ENCODE measurements at places on chromosomes 7 and 10.
A peak's percentile ranks its signal among the peaks of the same experiment; 100 is the strongest.

- no peak for DNase-seq
- peaks cover 7% of the 10 kb centered on the region for H3K4me1 ChIP-seq
- H3K27ac ChIP-seq, result no peak overlapping the region
- peaks cover 21% of the 10 kb centered on the region for H3K27me3 ChIP-seq
Observed at GRCh38 chr10:117218654-117219053, 21.4 kb downstream of the KCNK18 start.

- peaks cover 11% of the 10 kb centered on the region for H3K27me3 ChIP-seq
- no peaks in the 10 kb centered on the region for H3K36me3 ChIP-seq
- H3K4me3 ChIP-seq, result no peak overlapping the region
- no peaks in the 10 kb centered on the region for H3K4me1 ChIP-seq
Observed at GRCh38 chr7:107016312-107016711, 28.2 kb upstream of the PRKAR2B start.

DNA sequence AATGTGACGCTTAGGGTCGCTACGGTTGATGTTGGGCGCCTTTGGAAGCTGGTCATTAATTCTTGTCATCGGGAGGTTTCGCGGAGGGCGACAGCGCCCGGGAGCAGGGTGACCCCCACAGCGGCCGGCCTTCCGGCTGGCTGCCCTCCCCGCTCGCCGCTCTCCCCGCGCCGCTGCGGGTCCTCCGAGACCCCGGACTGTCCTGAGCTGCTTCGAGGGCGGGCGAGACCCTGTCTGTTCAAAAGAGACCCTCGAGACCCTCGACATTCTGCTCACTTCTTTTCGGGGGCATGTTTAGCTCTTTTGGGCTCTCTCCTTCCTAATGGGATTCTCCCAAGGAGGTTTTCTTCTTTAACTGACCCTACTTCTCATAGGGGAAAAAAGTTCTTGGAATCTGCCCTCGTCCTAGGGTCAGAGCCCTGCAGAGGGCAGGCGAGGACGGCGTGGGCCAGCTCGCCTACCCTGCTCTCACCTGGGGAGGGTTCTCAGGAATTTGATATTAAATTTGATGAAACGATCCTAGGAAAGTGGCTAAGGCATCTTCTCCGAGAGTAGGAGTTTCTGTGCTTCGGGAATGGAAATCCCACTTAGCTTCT, 257.0 kb downstream of the OTUD1 start:
- no peak for DNase-seq
- H3K4me3 ChIP-seq, result no peak overlapping the region
- H3K36me3 ChIP-seq, result no peaks in the 10 kb centered on the region
- no peak overlapping the region for H3K27ac ChIP-seq

- no peaks in the 10 kb centered on the region for H3K4me1 ChIP-seq
- H3K4me3 ChIP-seq, result no peak overlapping the region
- DNase-seq, result no peak
- H3K36me3 ChIP-seq, result peaks cover 1% of the 10 kb centered on the region
- H3K27me3 ChIP-seq, result peaks cover 5% of the 10 kb centered on the region
Observed at GRCh38 chr10:3661271-3661670, 123.7 kb downstream of the KLF6 start.

GRCh38 chr10:35876248-35876647, 234.2 kb upstream of the FZD8 start:
- H3K27ac ChIP-seq, result no peak overlapping the region
- H3K27me3 ChIP-seq, result no peaks in the 10 kb centered on the region
- no peak overlapping the region for H3K4me3 ChIP-seq
- H3K36me3 ChIP-seq, result no peaks in the 10 kb centered on the region
- DNase-seq, result no peak

DNA sequence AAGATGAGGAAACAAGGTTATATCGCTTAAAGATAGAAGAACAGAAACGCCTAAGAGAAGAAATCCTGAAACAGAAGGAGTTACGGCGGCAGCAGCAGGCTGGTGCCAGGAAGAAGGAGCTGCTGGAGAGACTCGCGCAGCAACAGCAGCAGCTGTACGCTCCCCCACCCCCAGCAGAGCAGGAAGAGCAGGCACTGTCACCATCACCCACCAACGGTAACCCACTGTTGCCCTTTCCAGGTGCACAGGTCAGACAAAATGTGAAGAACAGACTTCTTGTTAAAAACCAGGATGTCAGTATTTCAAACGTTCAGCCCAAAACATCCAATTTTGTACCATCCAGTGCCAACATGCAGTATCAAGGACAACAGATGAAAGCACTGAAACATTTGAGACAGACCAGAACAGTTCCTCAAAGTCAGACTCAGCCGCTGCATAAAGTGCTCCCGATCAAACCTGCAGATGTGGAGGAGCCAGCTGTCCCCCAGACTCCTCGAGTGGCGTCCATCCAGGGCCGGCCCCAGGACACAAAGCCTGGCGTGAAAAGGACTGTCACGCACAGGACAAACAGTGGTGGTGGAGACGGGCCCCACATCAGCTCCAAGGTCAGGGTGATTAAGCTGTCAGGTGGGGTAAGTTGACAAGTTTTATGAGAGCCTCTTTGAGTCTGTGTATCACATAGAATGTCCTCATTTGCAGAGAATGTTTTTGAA, 67.1 kb downstream of the SHH start:
- H3K4me1 ChIP-seq, result peaks cover 47% of the 10 kb centered on the region
- peaks cover 53% of the 10 kb centered on the region for H3K36me3 ChIP-seq
- H3K27me3 ChIP-seq, result no peaks in the 10 kb centered on the region
- DNase-seq, result no peak
- no peak overlapping the region for H3K27ac ChIP-seq
- no peak overlapping the region for H3K4me3 ChIP-seq

DNA sequence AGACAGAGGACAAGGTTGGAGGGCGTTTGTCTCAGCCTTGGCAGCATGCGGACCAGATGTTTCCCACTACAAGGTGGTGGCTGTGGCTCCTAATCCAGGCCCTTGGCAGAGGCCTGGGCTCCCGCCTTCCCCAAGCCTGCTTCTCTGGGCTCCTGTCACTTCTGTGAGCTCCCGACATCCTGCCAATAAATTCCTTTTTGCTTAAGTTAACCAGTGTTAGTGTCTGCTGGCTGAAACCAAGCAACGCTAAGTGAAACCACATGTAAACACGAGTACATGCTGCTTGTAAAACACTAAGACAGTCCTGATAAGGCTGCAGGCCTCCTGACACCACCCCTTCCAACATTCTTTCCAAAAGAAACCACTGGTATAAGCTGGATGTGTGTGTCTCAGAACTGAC, 263.6 kb upstream of the ZMIZ1 start:
- no peaks in the 10 kb centered on the region for H3K4me1 ChIP-seq
- H3K27ac ChIP-seq, result no peak overlapping the region
- H3K27me3 ChIP-seq, result no peaks in the 10 kb centered on the region
- no peak for DNase-seq

GRCh38 chr10:93482145-93482834, at the start of gene MYOF:
Gene MYOF (minus strand): TSS chr10:93482334. CDS start chr10:93482194, 140 bp downstream.
- DNase-seq, result peak; percentile 71
- H3K27me3 ChIP-seq, result peaks cover 25% of the 10 kb centered on the region
- H3K27ac ChIP-seq, result peak within 1 kb of the TSS; percentile 83
- no peaks in the 10 kb centered on the region for H3K36me3 ChIP-seq
- H3K4me1 ChIP-seq, result peaks cover 18% of the 10 kb centered on the region

GRCh38 chr10:36779238-36779846, 346.1 kb upstream of the ANKRD30A start:
- H3K27ac ChIP-seq, result no peak overlapping the region
- no peaks in the 10 kb centered on the region for H3K27me3 ChIP-seq
- no peak for DNase-seq
- H3K36me3 ChIP-seq, result no peaks in the 10 kb centered on the region

- H3K27me3 ChIP-seq, result no peaks in the 10 kb centered on the region
- H3K27ac ChIP-seq, result no peak overlapping the region
- H3K4me3 ChIP-seq, result no peak overlapping the region
- peaks cover 21% of the 10 kb centered on the region for H3K36me3 ChIP-seq
Observed at GRCh38 chr7:139762886-139763285, 14.9 kb downstream of the HIPK2 start.

DNA sequence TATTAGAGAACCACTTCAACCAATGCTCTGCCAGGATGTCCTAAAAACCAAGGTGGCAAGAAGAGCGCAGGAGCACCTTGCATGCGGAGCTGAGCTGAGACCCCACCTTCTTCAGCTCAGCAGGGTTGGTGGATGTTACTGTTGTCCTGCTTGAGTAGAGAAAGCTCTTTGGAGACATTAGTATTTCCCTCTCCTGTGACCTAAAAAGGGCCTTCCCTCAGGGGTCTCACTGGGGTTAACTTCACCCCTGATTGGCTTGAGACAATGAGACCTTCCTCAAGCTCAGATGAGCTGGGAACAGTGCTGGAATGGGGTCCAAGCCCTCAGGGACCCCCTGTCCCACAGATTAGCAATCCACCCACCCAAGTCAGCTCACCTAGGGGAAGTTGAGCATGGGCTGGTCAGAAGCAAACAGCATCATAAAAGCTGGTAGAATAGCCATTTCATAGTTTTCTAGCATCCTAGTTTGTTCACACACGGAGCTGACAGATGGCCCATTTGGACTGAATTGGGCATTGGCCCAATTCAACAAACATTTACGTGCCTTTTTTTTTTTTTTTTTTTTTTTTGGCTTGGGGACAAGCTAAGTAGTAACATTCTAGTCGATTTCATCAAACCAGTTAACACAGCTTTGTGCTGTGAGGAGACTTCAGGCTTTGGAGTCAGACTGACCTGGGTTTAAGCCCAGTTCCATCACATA, 100.6 kb upstream of the HABP2 start:
- no peaks in the 10 kb centered on the region for H3K4me1 ChIP-seq
- no peak for DNase-seq
- H3K27ac ChIP-seq, result no peak overlapping the region
- no peaks in the 10 kb centered on the region for H3K36me3 ChIP-seq
- no peak overlapping the region for H3K4me3 ChIP-seq

DNA sequence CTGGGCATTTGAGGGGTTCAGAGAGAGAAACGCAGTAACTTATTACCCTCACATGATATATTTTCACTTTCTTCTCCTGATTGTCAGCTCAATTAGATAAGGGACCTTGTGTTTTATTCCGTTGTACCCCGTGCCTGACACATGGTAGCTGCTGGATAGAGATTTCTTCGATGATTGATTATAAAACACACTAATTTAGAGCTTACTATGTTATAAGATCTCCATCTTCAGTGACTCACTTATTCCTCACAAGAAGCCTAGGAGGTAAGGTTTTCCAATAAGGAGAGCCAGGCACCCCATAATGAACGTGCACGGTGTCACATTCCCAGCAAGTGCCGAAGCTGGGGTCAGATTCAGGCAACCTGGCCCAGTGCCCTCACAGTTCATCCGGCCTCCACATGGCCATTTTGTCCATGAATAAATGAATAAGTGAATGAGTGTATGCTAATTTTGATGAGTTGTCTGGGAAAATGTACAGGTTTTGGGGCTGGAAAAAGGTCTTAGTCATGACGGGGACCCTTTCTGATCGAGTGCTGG, 138.1 kb upstream of the CDCA7L start:
- peaks cover 19% of the 10 kb centered on the region for H3K4me1 ChIP-seq
- H3K27ac ChIP-seq, result peak overlapping the region; percentile 70
- H3K4me3 ChIP-seq, result peak overlapping the region; percentile 79
- no peaks in the 10 kb centered on the region for H3K36me3 ChIP-seq
- H3K27me3 ChIP-seq, result peaks cover 57% of the 10 kb centered on the region
- DNase-seq, result no peak

- H3K27me3 ChIP-seq, result no peaks in the 10 kb centered on the region
- H3K4me1 ChIP-seq, result no peaks in the 10 kb centered on the region
- no peak for DNase-seq
- H3K4me3 ChIP-seq, result no peak overlapping the region
- no peaks in the 10 kb centered on the region for H3K36me3 ChIP-seq
- H3K27ac ChIP-seq, result no peak overlapping the region
Observed at GRCh38 chr7:11427686-11428273, 404.2 kb downstream of the THSD7A start.

GRCh38 chr7:50981743-50982142, 199.0 kb upstream of the GRB10 start:
- no peak overlapping the region for H3K4me3 ChIP-seq
- no peaks in the 10 kb centered on the region for H3K4me1 ChIP-seq
- no peak overlapping the region for H3K27ac ChIP-seq
- no peaks in the 10 kb centered on the region for H3K36me3 ChIP-seq
- DNase-seq, result no peak

DNA sequence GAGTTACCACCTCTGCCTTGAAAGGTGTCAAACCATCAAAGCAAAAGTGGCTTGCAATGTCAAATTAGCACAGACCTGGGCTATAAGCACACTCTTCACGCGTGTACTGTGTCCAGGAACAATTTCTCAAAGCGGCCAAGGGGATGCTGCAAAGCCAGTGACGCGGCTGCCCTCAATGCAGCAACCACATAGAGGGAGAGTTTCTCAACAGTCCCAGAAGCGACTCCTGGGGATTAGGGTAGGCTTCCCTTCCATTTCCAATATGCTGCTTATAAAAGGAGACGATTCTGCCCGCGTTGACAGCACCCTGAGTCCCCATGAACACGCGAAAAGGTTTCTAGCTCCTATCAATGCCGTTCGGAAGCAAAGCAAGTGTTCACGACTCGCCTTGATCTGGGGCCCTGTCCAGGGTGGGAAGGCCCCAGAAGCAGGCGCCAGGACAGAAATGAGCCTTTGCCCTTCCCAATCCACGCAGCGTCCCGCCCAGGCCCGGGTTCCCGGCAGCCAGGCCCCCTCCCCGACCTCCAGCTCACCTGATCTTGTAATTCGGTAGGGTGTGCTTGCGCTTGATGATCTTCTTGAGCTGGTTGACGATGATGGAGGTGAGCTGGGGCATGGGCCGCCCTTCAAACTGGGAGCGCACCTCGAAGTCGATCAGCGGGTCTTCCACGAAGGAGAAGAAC, 1.3 kb downstream of the PDZD8 start:
- peak overlapping the region; percentile 93 for H3K4me3 ChIP-seq
- peaks cover 37% of the 10 kb centered on the region for H3K4me1 ChIP-seq
- H3K27ac ChIP-seq, result peak overlapping the region; percentile 89
- peaks cover 11% of the 10 kb centered on the region for H3K36me3 ChIP-seq

- no peaks in the 10 kb centered on the region for H3K36me3 ChIP-seq
- no peaks in the 10 kb centered on the region for H3K27me3 ChIP-seq
- H3K4me1 ChIP-seq, result peaks cover 2% of the 10 kb centered on the region
- no peak overlapping the region for H3K4me3 ChIP-seq
Observed at GRCh38 chr7:18855796-18856195, 261.6 kb downstream of the TWIST1 start.

- H3K27ac ChIP-seq, result no peak overlapping the region
- H3K4me3 ChIP-seq, result no peak overlapping the region
- peaks cover 33% of the 10 kb centered on the region for H3K27me3 ChIP-seq
- H3K36me3 ChIP-seq, result peaks cover 15% of the 10 kb centered on the region
Observed at GRCh38 chr7:24769014-24769830, 12.0 kb upstream of the GSDME start.

GRCh38 chr10:85864868-85865526, 501.6 kb downstream of the GRID1 start:
- no peak overlapping the region for H3K4me3 ChIP-seq
- DNase-seq, result no peak
- H3K27ac ChIP-seq, result no peak overlapping the region
- H3K27me3 ChIP-seq, result peaks cover 10% of the 10 kb centered on the region
- H3K4me1 ChIP-seq, result no peaks in the 10 kb centered on the region

Measured in activated CD8-positive, alpha-beta memory T cell treated with anti-CD3 and anti-CD28 coated beads, Interleukin-2, amount 10 ng/mL, durations not matched to agents 7 days and 5 days (primary cell).